B cell (primary cell): ENCODE measurements at places on chromosomes 3 and 15. TPM values are rescaled to one million over a fixed set of nuclear protein-coding genes. Genes with fewer than 3 reads are reported as not detected.

GRCh38 chr15:29207027-29207757 lies 62.4 kb downstream of the NSMCE3 start:
- DNase-seq: no peak

DNA sequence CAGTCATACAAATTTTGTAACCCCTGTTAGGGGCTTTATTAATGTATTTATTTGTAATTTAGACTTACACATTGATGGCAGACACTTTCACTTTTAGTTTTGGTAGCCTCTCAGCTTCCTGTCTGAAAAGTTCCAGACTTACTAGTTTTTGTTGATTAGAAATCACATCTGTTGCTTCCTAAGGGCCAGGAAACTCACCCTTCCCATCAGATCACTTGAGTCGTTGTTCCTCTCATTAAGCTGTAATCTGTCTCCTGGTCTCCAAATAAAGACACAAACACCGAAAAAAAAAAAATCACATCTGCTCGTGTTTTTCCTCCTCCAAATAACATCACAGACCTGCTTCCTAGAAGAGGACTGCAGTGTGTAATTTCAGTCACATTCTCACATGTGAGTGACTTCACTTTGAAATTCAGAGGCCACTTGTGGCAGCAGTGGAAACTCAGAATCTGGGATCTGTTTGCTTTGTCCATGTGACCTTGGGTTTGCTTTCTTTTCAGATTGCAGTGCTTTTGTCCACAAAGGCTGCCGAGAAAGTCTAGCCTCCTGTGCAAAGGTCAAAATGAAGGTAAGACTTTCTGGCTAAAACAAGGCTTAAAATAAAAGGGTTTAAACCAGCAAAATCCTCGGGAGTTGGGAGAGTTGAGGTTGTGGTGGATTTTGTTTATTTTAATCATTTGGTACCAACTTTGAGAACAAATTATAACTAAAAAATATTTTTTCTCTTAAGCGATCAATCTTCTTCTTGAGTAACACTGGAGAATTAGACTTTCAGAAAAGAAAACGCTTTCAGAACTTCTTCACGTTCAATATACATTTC lies 87.0 kb downstream of the KLHL25 start:
- no peak for DNase-seq

DNA sequence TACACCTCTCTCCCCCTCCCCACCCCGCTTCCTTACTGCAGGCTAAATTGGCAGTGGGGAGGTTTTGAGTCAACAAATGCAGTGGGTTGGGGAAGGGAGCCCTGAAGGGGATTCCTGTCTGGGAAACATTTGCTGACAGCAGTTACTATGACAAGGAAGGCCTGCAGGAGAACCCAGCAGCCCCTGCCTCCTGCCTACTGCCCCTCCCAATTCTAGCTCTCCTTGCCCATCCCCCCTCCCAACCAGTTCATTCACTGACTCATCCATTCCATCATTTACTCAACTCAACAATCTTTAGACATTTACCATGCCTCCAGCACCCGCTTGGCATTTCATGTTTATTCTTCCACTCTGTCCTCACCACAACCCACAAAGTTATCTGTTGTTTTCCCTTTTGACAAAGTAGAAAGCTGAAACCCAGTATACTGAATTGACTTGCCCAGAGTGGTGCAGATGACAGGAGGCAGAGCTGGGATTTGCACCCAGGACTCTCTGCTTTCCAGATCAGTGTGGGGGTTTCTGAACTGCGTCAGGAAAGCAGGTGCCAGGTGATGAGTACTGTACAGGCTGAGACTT lies 75.0 kb downstream of the MAGEF1 start:
- DNase-seq: no peak

Gene PDZRN3
- not detected in 2 replicates for polyA plus RNA-seq

Gene XCR1
- polyA plus RNA-seq: 0.01 and 0.06 TPM in 2 replicates

Gene SLC28A1
- polyA plus RNA-seq: not detected in 2 replicates

DNA sequence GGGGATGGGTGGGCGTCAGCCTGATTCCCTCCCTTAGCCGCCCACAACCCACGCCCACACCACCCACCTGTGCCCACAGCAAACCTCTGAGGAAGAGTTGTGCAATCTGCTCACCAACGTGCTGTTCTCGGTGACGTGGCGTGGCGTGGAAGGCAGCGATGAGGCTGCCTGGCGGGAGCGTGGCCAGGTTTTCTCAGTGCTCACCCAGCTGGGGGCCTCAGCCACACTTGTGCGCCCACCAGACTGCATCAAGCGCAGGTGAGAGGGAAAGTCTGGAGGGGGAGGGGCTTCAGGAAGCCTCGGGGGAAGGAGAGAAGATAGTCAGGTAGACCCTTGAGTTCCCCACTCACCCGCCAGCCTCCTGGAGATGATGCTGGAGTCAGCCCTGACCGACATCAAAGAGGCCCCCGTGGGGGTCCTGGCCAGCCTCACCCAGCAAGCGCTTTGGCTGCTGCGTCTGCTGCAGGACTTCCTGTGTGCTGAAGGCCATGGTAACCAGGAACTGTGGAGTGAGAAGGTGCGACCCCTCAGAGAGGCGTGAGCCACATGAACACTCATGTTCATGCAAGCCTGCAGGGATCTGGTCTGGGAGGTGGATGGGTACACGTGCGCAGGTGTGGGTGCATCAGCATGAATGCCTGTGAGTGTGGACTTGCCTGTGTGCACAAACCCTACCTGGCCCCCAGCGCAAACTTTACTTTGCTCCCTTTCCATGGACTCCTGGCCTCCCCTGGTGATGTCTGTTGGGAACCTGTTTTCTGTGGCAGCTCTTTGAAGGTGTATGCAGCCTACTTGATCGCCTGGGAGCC lies 21.7 kb downstream of the NBEAL2 start:
- DNase-seq: no peak

DNA sequence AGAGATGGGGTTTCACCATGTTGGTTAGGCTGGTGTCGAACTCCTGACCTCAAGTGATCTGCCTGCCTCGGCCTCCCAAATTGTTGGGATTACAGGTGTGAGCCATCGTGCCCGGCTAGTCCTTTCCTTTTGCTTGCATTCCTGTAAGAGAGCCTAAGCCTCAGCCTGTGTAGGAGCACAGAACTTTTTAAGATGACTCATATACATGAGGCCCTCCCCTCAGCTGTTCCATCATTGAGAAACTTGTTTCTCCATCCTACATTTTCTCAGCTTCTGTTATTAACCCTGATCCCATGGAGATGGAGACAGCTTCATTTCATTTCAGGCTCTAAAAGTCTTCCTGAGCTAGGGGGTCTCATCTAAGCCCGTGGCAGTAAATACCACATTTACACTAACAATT lies 123.3 kb downstream of the PLOD2 start:
- DNase-seq: no peak

DNA sequence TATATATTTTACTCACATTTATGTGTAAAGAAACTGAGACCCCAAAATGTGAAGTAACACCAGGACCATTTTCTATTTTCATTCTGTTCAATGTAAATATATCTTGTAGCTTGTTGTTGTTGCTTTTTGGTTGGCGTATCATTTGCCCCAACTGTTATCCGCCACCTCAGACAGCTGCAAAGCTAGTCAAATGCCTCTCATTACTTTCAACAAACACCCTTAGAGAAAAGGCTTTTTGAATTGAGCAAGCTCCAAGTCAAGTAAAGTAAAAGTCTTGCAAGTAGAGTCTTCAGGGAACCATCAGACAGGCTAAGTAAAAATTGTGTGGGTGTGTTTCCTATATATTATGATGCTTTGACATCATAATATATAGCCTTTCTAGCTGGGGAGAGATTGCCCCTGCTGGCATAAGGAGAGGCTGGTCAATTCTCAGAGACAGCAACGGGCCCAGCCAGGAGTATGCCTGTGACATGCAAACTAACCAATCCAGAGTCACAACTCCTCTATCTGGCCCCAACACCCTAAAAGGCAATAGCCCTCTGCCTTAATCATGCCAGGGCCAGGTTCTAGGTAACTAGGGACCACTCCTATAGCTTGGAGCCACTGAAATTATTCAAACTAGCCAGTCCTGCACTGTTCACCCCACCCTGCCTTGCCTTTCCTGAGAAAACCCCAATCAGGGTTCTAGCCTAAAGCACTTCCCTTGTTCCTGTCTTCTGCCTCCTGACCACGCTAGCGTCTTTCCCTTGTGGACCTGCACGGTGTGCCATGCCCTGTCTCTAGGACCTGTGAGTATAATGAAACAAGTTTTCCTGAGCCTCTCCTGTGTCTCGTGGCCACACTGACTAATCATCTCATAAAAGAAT lies 75.6 kb downstream of the RAD18 start:
- no peak for DNase-seq

Gene GP5
- 0.01 and 0.06 TPM in 2 replicates for polyA plus RNA-seq
